ENCODE measurements at places on chromosomes 13 and 19. TPM values are rescaled to one million over a fixed set of nuclear protein-coding genes. Genes with fewer than 3 reads are reported as not detected.

Gene FFAR3
- total RNA-seq = not detected

Gene GIPR
- total RNA-seq = 1.2 TPM

Gene OLFM4
- not detected for total RNA-seq

Gene PABPC3
- total RNA-seq = 0.04 TPM

Gene CERS1
- 16.5 TPM for total RNA-seq

Gene PLIN5
- 1.4 TPM for total RNA-seq

Gene PAK4
- total RNA-seq = 13.1 TPM

Gene CATSPERD
- total RNA-seq = not detected

Gene SLC15A1
- total RNA-seq = not detected

Gene SPC24
- total RNA-seq = 193 TPM

Gene ERICH4
- not detected for total RNA-seq
